Camera-type eye (tissue), 1 donor: ENCODE measurements at places on chromosomes 5 and 9. TPM values are rescaled to one million over a fixed set of nuclear protein-coding genes. Genes with fewer than 3 reads are reported as not detected.

Gene LCP2
- 8.6 TPM for total RNA-seq

Gene KCTD16
- 8.7 TPM for total RNA-seq

Gene ZNF454
- 21.7 TPM for total RNA-seq

Gene COL5A1
- 407 TPM for total RNA-seq

Gene TRPM6
- total RNA-seq: 0.44 TPM

Gene PRUNE2
- total RNA-seq: 95.8 TPM

Gene PCDHA1
- 0.71 TPM for total RNA-seq

Gene SUSD3
- total RNA-seq: 2.4 TPM

Gene MYOZ3
- total RNA-seq: 11.1 TPM

Gene ABCA1
- 64.8 TPM for total RNA-seq

Gene KLF9
- total RNA-seq: 20.8 TPM

Gene DIPK1B
- 26.2 TPM for total RNA-seq

Gene CCNJL
- total RNA-seq: 10.8 TPM

Gene PCDHGC5
- total RNA-seq: 6.6 TPM

Gene NEURL1B
- total RNA-seq: 21.6 TPM

Gene FOXD4L4
- total RNA-seq: 0.22 TPM

Gene TTF1
- total RNA-seq: 15.7 TPM

Gene HRH2
- 1.8 TPM for total RNA-seq

Gene SPATA31A1
- not detected for total RNA-seq

Gene SHB
- total RNA-seq: 14.2 TPM

Gene WDR70
- total RNA-seq: 60.6 TPM

Gene FGF1
- total RNA-seq: 3.8 TPM

Gene OLFML2A
- 62.5 TPM for total RNA-seq

Gene TPRN
- 11.3 TPM for total RNA-seq

Gene ZDHHC11B
- 2.6 TPM for total RNA-seq

Gene LOX
- 85.4 TPM for total RNA-seq

Gene NAIP
- total RNA-seq: 32.2 TPM

Gene LRRC70
- total RNA-seq: 13.7 TPM

Gene RMRP
- 5,655 TPM for total RNA-seq

Gene EIF4E1B
- 0.55 TPM for total RNA-seq

Gene NSUN2
- 41.5 TPM for total RNA-seq
